Stimulated activated CD4-positive, alpha-beta T cell treated with anti-CD3 and anti-CD28 coated beads, Interleukin-1b, Interleukin-23, amount 100 ng/mL, for 1 hour (primary cell): ENCODE measurements at places on chromosomes 6 and 20.

DNA sequence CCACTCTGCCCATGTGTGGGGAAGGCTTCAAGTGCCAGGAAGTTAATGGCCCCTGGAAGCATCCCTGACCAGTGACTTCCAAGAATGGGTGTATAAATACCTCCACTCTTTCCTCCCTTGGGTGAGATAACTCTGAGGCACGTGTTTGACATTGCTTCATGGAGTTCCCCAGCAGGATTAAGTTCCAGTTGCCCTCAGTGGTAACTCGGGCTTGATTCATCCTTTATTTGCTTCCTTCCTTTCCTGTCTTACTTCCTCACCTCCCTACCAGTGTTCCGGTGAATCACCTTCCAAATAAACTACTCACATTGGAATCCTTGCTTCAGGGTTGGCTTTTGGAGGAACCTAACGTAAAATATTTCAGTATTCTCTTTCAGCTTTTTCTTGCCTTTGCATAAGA lies 84.6 kb upstream of the JAG1 start:
- no peak for DNase-seq

- no peak for DNase-seq
Observed at GRCh38 chr6:13024616-13025015, 303.7 kb downstream of the TBC1D7 start.

DNA sequence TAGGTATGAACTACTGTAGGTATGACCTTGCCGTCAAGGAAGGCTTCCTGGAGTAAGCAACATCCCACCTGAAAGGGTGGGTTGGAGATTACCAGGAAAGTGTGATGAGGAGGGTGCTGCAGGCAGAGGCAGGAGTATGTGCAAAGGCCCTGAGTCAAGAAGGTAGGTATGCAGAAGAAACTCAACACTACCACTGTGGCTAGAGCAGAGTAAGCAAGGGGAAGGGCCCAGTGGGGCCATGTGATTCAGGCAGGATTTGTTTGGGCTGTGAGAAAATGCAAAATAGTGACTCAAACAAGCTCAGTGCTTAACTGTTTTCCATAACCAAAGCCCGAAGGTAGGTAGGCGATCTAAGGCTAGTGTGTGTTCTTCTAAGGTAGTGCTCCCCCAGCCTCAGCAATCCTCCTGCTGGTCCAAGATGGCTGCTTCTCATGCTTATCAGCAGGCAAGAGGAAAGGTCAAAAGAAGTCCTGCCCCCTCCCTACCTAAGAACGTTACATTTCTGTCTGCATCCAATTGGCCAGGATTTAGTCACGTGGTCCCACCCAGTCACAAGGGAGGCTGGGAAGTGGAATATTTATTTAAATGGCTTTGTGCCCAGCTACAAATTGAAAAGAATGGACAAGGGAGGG lies 36.2 kb upstream of the HMGA1 start:
- DNase-seq = no peak

DNA sequence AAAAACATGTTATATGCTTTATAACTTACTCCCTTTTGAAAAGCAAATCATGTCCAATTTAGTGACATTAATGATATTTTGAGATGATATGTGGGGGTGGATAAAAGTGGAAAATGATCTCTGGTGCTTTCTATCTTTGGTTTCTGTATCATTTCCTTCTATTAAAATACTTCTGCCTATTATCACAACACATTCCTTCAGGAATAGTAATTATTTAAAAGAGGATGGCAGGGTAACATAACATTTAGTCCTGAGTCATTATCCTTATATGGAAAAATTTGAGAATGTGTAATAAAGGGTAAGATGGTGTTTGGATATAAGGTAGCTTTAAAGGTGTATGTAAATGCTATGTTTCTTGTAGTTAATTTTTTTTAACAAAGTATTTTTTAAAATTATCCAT lies 657.7 kb downstream of the PHF3 start:
- no peak for DNase-seq

DNA sequence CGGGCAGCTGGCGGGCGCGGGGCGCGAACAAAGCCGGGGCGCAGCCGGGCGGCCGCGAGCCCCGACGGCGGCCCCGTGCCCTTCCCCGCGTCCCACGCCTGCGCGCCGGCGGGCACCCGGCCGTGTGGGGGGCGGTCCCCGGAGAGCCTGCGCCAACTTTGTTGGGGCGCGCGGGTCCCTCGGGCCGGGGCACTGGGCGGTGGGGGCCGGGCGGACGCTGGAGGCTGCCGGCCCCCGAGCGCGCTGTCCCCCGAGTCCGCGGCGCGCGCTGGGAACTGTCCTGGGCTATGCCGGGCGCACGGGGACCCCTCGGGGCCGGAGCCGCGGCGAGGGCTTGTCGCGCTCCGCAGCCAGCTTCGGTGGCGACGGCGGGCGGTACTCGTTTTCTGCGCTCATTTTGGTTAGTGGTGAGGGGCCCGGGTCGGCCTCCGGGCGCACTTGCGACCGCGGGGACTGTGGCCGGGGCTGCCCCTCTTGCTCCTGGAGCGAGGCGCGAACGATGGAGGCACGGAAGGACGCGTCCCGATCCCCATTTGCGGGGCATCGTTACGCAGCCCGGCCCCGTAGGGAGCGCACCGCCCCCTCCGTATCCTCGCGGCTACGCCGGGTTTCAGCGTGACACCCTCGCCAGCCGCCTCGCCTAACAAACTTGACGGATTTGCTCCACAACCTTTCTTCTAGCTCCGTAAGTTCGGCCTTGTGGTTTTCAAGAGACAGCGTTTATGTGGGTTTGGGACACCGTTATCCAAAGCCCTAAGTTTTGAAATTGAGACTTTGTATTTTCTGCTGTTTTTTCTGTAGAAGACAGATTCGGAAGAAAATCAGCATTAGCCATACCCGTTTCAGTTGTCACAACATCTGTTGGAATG lies 622 bp downstream of the SS18L1 start:
- no peak for DNase-seq

GRCh38 chr20:20499439-20499838 lies 131.5 kb downstream of the INSM1 start:
- DNase-seq = no peak

DNA sequence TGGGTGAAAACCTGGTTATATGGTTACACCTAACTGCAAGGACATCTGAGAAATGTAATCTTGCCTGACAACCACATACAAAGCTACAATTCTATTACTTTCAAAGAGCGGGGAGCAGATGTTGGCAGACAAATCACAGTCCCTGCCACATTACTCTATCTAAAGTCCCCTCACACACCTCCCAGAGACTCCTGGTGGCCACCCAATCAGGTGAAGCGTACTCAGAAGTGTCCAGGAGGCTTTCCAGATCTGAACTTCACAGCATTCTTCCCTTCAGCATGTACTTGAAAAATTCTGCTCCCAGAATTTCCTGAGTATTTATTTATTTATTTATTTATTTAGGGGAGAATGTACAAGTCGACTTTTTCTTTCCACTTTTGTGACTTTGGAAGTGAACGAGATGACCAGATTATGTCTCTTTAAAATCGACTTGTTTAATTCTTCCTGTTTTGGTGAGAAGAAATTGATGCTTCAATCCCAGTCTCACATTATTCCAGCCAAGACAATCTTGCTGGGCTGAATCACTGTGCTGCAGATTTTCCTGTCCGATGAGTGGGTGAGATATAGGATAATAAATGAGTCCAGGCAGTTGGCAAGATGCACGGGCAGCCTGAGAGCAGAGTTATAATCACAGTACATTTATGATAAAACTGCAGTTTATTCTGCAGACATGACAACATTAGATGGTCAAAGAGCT lies 46.9 kb upstream of the POPDC3 start:
- no peak for DNase-seq

DNA sequence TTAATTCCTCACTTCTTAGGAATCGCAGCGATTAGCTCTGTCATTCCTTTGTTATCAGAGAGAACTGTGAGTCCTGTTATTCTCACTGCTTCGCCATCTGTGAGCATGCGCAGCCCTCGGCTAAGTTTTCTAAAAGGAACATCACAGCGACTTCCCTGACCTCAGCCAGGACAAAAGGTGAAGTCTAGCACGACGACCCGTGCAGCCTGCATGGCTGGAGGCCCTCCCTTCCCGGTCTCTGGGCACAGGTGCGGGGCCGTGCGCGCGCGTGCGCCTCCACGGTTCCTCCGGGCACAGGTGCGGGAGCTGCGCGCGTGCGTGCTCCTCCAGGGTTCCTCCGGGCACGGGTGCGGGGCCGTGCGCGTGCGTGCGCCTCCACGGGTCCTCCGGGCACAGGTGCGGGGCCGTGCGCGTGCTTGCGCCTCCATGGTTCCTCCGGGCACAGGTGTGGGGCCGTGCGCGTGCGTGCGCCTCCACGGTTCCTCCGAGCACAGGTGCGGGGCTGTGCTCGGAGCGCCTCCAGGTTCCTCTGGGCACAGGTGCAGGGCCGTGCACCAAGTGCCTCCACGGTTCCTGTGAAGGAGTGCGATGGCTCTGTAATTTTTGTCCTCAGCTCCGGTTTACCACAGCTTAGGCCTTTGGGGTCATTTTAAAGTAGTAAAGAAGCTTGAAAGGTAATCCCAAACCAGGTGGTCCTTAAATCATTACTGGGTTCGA lies 212.3 kb downstream of the ERMARD start:
- no peak for DNase-seq

DNA sequence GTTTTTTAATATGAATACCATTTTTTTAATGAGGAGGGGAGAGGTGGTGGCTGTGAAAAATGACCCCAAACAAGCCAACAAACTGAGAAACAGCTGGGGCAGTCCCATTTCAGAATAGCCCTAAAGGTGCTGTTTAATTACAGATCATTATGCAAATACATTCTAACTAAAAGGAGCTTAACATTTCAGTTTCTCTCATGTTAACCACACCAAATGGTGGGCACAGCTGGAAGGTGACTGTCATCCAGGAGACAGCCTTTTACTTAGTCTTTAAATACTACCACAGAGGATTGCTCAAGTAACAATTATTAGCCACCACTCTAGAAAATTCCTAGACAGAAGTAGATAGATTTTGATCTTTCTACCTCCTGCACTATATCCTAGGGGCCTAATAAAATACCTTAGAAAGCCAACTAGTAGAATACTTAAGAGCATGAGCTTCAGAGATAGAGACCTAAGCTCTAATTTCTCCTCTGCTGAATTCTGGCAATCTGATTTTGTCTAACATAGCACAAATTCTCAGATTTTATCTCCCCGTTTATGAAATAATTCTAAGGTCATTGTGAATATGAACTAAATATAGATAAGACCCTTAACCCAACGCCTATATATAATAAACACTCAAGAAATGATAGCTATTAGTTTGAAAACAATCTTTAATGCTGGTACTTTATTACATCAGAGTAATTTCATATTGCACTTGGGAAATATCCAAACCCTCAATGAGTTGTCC lies 615.1 kb upstream of the NRSN1 start:
- DNase-seq = no peak

GRCh38 chr6:67630146-67630545 lies 1004.9 kb upstream of the ADGRB3 start:
- DNase-seq = no peak

- no peak for DNase-seq
Observed at GRCh38 chr20:43541214-43541613, 17.6 kb upstream of the SGK2 start.

DNA sequence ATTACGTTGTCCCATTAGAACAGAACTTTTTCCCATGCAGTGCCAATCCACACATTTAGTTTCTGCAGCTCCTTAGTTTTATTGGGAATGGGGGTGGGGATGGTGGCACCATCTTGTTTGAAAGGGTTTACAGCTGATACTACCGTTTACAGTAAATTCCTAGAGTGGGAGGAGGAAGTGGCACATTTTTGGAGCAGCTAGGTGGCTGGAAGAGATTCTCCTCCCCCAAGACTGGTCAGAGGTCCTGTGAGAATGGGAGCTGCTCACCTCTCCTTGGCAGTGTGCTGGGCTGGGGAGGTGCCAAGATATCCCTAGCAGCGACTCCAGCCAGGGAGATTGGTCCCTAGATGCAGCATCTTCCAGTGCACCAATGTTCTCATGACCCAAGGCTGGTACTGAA lies 12.4 kb upstream of the CCN6 start:
- no peak for DNase-seq

DNA sequence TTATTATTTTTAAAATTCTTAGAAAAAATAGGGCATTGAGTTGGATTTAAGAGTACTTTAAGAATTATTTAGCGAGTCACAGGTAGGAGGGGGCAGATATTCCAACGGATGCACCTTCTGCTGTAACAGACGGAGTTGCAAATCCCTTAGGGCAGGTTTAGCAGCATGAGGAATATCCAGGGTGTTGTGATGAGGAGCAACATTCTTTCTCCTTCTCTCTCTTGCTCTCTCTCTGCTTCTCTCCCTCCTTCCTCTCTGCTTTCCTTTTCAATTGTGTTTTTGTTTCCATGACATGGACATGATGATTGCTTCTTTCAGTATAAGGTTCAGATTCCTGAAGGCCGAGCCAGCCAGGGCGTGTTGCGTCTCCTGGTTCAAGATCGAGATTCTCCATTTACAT lies 28.9 kb downstream of the CDH26 start:
- DNase-seq = no peak

- no peak for DNase-seq
Observed at GRCh38 chr20:10671919-10672623, 1.7 kb downstream of the JAG1 start.

DNA sequence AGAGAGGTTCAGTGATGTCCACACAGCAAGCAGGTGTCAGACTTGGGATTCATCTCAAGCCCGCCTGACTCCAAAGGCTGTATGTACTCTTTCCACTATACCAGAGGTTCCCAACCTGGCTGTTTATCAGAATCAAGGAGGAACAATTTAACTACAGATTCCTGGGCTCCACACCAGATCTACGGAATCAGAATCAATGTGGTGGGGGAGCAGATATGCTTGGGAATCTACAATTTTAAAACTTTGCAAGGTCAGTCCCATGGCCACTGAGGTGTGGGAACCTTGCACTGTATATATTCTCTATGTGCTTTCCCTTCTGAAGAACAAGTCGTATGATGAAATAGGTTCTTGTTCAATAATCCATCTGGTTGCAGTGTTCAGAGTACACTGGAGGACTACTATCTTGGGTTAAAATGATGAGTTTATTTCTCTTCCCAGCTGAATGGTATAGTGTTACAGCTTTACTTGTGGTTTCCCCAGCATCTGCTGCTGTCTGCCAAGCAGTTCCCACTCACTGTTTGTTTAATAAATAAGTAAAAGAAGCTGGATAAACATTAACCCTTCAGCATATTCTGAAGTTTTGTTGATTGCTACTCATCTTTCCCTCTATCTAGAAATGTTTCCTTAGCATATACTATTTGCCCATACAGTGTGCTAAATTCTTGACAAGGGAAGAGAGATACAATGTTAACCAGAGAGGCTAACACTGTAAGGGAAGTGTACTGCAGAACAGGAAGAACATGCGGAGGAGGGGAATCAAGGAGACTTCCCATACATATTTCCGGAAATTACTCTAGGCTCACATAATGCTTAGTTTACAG lies 9.9 kb downstream of the TTI1 start:
- no peak for DNase-seq
